CD8-positive, alpha-beta memory T cell (primary cell): ENCODE measurements at places on chromosomes 1 and 21.

DNA sequence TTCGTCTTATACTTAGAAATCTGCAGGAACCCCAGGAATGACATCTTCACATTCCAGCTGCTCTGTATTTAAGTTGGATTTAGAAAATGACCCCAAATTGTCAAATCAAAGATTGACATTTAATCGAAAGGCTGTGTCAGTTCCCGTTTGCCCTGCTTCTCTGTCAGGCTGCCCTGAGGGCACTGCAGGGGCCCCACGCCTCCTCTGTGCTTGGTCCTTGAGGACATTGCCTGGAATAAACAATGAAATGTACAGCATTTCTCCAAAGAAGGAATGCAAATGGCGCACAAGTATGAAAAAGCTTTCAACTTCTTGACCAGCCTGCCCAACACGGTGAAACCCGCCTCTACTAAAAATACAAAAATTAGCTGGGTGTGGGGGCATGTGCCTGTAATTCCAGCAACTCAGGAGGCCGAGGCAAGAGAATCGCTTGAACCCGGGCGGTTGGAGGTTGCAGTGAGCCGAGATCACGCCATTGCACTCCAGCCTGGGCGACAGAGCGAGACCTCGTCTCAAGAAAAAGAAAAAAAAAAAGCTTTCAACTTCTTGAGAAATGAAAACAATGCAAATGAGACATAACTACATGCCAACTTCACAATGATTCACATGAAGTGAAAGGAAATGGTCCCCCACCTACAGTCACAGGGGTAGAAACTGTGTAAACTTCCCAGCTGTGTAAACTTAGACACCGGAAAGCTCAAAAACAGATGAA lies 3.0 kb downstream of the TMPRSS3 start:
- DNase-seq, result peak; percentile 63

GRCh38 chr1:32346532-32347157 lies 10.6 kb upstream of the MARCKSL1 start:
- DNase-seq, result no peak

- DNase-seq, result no peak
Observed at GRCh38 chr1:204672069-204672468, 13.5 kb downstream of the LRRN2 start.

DNA sequence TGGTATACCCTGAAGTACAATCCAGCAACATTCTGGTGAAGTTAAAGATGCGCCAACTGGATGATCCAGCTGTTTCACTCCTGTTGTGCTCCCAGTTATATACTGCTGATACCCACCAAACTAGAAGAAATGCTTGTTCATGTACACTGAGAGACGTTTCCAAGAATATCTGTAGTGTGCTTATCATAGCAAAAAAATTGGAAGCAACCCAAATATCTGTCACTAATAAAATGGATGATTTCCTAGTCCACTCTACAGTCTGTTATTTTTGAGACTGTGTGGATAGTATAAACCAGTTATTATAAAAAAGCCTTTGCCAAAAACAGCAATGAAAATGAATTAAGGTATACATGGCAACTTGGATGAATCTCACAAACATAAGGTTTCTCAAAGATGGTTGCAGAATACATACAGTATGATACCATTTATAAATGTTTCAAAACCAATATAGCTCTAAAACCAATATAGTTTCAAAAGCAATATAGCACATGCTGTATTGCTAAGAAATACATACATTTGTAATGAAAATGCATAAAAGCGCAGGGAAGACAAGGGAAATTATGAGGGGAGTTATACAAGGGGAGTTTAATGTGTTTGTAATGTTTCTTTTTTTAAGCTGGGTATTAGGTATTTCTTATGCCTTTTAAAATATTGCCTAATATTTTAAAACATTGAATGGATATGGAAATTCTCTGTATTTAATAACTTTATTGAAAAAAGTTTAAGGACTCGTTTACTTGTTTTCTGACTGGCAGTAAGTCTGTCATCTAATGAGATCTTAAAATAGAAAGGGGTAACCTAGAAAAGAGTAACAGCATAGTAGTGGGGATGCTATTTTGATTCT lies 36.5 kb downstream of the GPSM2 start:
- DNase-seq, result no peak

DNA sequence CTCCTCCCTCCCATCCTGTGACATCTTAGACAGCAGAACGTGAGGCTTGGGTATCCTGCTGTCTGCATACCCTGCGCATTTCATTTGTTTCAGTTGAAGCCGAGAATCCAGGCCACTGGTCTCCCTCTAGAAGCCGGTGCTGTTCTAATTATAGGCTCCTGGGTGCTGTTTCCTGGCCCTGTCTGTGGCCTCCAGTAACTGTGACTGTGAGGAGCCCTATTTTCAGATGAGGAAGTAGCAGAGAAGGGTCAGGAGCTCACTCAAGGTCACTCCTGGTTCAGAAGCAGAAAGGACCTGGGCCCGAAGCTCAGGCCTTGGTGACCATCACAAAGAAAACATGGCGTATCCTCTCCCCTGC lies 24.0 kb downstream of the COQ8A start:
- no peak for DNase-seq

- DNase-seq, result no peak
Observed at GRCh38 chr1:156291226-156292061, 4.0 kb downstream of the GLMP start.

DNA sequence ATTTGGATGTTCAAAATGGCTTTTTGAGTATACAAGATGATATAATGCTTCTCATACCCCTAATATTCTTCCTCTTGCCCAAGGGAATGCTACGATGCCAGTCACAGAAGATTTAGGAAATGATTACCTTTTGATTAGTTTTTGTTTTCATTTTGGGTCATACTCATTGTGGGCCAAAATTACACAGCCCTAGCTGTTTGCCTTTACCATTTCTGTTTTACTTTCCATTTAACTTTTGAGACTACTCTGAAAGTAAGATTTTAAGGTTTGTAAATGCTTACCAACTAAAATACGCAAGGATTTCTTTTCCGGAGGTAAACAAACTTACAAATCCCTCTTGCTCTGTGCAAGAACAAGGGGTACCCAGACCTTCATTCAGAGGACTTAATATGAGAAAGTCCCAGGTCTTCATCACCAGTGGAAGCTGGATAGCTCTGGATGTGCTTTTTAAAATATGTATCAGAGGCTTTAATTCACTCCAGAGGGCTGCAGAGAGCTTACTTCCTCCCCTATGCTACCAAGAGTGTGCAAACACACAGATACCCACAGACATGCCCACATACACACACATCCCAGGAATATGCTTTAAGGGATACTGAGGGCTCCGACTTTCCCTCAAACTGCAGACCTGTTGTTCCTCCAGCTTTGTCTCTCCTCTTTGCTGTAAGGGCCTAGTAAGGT lies 631.4 kb downstream of the SMYD3 start:
- no peak for DNase-seq

GRCh38 chr21:31538816-31539215 lies 120.7 kb upstream of the SOD1 start:
- DNase-seq, result no peak

DNA sequence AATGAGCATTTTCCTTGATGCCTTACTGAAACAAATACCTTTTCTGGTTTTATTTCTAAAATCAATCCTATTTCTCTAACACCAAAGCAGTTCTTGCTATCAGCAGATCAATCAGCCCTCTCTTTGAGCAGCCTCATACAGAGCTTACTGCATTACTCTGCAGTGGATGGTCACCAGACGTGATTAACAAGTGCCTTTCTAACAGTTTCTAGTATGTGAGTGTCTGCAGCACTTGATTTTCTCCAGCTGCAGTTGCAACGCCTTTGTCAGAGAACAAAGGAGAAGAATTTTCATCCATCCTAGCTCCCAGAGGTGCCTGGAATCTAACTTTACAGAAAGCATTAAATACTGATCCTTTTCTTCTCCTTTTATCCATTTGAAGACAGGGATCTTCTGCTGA lies 177.3 kb upstream of the SGIP1 start:
- DNase-seq, result no peak

- DNase-seq, result no peak
Observed at GRCh38 chr1:54228638-54229079, 28.7 kb downstream of the MRPL37 start.

- no peak for DNase-seq
Observed at GRCh38 chr1:54345116-54345515, 61.1 kb downstream of the SSBP3 start.

DNA sequence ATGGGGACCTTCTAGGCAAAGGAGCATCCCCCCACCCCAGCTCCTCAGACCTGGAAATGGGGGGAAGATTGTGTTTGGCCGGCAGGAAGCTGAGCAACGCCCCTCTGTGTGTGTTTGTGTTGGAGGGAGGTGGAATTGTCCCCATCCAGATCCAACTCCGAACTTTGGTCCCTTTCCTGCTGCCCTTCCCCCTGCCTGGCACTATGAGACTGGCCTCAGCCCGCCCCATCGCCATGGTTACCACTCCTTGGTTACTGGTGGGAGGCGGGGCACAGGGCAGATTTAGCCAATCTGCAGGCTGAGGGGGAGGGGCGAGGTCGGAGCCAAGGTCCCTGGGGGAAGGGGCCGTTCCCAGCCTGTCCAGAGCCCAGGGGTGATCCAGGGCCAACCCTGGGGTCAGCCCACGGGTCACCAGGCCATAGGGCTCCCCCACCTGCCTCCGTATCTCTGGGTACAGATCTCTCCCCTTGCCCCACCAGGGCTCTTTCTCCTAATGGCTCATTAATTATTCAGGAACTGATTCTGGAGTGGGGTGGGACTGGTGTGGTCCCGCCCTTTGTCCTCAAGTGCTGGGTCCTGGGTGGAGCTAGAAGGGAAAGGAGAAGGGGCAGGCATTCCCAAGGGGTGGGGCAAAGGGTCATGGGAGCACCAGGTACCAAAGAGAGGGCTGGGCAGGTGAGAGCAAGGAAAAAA lies 15.2 kb downstream of the PTPRF start:
- no peak for DNase-seq

DNA sequence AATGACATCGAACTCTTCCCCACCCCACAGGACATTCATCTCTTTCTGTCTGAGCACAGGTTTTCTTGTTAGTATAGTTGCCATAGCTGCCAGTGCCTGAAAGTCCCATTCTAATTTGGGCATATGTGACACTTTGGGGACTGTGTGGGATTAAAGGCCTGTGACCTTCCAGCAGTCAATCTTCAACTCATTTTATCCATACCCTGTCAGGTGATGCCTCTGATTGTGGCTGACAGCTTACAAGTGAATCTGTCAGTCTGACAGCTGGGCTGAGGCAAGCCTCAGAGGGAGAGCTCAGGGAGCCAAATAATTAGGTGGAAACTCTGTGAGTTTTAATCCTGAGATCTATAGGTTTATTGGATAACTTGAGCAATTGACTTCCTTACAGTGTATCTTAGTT lies 29.6 kb downstream of the ZCCHC17 start:
- no peak for DNase-seq

- DNase-seq, result no peak
Observed at GRCh38 chr1:186811892-186812291, 16.9 kb upstream of the PLA2G4A start.

- DNase-seq, result no peak
Observed at GRCh38 chr21:26777166-26777565, 68.0 kb downstream of the ADAMTS1 start.

GRCh38 chr1:73593364-73593763 lies 604.6 kb downstream of the LRRIQ3 start:
- DNase-seq, result no peak

DNA sequence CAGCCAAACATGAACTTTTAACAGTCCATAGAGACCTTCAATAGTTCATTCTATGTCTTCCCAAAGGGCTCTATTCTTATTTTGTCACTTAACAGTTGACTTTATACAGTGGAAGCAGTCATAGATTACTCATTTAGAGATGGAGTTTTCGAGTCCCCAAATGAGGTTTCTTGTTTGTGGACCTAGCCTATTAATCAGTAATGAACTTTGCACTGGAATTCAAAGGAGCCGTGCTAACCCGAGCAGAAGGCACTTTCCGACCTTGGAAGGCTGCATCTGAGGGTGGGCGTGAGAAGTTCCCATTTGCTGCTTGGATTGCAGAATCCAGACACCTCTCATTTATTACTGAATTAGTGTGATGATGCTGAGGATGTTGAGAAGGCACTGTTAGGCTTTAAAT lies 46.4 kb downstream of the TTC39A start:
- DNase-seq, result no peak

DNA sequence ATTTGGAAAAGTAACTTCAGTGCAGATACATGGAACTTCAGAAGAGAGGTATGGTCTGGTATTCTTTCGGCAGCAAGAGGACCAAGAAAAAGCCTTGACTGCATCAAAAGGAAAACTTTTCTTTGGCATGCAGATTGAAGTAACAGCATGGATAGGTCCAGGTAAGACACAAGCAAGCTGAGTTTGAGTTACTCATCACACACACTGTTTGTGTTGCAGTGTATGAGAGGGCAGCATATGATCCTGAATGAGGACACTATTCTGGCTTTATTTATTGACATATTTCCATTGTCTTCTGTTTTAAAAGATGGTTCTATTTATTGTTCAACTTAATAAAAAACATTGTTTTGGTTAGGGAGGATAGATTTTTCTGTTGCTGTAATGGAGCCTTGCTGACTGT lies 63.6 kb downstream of the SPEN start:
- no peak for DNase-seq

DNA sequence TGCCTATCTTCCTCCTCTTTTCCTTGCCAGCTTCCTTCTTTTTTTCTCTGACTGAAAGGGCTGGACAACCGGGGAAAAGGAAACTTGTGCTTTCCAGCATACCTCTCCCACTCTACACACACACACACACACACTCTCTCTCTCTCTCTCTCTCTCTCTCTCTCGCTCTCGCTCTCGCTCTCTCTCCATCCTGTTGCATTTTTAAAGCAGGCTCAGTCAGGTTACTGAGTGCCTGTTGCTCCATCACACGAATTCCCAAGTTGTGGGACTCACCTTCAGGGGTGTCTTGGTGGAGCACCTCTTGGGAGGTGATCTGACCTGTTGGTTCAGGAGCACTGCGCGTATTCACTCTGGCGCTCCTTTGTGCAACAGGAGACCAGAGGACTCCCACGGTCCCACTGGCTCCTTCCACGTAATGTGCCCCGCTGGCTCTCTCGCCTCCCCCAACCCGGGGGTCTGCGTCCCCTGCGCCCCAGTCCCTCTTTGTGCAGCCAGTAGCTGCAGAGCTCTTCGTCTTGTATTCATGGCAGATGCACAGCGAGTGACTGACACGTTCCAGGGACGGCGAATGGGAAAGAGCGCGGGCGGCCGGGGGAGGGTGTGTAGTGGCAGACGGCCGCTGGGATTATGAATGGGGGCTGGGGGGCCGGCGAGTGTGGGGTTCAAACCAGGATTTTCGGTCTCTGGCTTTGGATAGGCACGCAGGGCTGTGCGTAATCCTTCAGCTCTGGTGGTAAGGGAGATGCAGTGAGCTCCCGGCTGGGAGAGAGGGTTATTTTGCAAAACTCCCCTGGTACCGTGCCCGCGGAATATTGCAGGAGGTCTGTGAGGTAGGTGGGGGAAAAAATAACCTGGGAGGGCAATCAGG lies 660 bp upstream of the PDE4B start:
- DNase-seq, result no peak

- DNase-seq, result no peak
Observed at GRCh38 chr1:204134103-204134502, 17.7 kb downstream of the ETNK2 start.

- DNase-seq, result no peak
Observed at GRCh38 chr1:182650678-182651338, 33.6 kb downstream of the RGS8 start.
